BJ (cell line): ENCODE measurements at places on chromosomes 13 and 19. TPM values are rescaled to one million over a fixed set of nuclear protein-coding genes. Genes with fewer than 3 reads are reported as not detected.
A peak's percentile ranks its signal among the peaks of the same experiment; 100 is the strongest.

DNA sequence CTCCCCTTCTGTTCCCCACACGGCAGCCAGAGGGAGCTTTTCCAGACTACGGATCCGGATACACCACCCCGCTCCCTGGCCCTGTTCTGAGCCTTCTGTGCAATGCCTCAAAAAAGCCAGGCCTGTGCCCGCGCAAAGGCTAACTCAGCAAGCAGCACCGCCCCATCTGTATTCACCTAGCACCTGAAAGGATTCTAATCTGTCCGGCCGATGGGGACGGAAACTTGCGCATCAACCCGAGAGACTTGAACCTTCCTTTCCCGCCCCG is 589 bp downstream of the ZBTB45 start:
- peak; percentile 8 for DNase-seq

DNA sequence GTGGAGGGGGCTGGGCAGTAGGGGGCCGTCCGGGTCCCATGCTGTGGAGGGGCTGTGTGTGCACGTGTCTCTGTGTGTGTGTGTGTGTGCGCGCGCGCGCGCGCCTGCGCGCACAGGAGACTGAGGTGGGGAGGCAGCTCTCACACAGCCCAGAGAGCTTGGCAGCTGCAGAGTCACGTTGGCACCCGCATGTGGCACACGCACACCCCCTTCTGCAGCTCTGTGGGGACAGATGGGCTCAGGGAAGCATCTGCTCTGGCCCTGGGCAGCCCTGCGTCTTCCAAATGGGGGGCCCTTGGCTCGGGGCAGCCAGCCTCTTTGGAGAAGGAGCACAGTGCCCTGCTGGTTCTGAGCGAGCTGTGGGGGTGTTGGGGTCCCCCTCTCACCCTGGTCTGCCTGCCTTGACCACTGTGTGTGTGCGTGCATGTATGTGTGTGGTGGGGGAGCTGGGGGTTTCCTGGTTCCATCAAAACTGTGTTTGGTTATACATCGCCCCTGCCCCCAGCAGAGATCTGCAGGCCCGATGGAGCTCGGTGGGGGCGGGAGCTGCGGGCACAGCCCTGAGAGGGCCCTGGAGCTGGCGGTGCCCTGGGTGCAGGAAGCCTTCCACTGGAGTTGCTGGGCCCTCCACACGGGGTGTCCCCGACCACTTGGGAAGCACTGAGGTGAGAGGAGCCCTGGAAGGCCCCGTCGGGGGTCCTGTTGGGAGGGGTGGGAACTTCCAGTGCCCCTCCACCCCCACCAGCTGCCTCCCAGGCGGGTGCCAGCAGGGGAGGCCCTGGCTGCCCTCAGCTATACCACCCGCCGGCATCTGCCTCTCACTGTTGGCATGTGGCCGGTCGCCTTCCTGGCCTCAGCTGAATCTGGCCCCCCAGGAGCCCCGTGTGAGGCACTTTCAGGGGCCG is 67.1 kb downstream of the KDM4B start:
- DNase-seq = no peak

DNA sequence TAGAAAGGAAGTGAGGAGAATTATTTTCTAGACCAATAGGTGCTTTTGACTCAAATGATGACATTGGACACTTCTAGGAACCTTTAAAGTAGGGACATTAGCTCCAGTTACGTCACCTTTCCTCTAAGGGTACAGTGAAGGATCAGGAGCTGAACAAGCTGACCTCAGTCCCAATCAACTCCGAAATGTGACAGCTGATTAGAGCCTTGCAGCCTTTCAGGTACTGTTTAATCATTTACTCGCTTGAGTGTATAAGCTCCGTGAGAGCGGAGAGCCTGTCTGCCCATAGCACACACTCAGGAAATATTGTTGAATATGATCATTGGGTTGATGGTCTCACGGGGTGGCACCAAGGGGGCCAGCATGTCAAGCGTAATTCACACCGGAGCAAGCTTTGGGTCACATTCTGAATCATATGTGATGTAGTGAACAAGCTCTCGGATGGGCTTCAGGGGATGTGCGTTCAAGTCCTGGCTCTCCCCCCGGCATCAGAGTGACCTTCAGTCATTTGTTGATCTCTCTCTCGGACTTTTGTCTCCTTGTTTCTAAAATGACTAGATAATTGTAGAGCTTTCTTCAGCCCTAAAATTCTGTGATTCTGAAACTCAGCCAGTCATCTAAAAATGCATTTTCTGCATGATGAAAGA is 141.9 kb downstream of the ZIC5 start:
- DNase-seq = no peak

DNA sequence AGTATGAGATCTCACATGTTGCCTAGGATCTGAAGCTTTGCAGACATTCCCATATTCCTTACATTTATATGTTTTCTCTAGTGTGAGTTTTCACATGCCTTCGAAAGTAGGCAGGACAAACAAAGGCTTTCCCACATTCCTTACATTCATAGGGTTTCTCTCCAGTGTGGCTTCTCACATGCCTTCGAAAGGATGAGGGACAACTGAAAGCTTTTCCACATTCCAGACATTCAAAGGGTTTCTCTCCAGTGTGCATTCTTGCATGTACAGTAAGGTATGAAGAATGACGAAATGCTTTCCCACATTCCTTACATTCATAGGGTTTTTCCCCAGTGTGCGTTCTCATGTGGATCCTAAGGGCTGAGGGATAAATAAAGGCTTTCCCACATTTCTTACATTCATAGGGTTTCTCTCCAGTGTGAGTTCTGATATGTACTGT is 14.2 kb downstream of the ZNF699 start:
- DNase-seq = no peak

DNA sequence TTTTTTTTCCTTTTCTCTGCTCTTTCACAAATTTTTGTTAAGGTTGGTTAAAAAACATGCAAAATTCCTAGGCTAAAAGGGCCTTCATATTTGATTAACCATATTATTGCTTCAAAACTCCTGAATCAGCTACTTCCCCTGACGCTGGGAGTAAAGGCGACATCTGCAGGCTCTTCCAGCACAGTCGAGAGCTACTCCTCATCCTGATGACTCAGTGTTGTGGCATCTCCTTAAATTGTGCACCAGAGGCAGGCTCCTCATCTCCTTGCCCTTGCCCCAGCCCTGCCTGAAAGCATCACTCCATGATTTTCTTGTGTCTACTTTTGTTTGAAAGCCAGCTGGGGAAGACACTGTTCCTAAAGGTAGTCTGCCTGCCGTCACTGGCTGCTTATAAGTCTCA is 24.5 kb upstream of the SOX1 start:
- no peak for DNase-seq

DNA sequence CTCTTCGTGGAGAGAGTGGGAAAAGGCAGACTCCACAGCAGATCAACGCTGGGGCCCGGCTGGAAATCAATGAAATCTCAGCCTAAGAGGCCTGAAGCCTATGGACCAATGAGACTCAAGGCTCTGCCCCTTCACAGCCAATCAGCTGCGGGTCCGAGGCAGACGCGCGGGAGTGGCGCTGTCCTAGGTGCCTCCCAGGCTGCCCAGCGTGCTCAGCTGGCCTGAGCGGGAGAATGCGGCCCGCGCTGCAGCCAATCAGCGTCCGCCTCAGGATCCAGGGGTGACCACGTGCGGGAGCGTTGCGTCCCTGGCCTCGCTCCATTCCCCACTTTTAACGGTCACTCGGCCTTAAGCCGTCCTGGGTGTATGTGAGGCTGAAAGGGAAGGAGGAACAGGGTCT is at the start of gene ZBTB32:
TSS of gene ZBTB32 (plus strand) at position 341 of the 400 bp plus-strand sequence. CDS start 10,069 bp downstream, outside the sequence.
- no peak for DNase-seq

- DNase-seq = no peak
Observed at GRCh38 chr13:103188713-103189326, 122.6 kb upstream of the SLC10A2 start.

- no peak for DNase-seq
Observed at GRCh38 chr13:89925107-89925506, 1422.4 kb upstream of the MIR17HG start.

KIR3DL1 gene
- not detected in 2 replicates for polyA plus RNA-seq

DNA sequence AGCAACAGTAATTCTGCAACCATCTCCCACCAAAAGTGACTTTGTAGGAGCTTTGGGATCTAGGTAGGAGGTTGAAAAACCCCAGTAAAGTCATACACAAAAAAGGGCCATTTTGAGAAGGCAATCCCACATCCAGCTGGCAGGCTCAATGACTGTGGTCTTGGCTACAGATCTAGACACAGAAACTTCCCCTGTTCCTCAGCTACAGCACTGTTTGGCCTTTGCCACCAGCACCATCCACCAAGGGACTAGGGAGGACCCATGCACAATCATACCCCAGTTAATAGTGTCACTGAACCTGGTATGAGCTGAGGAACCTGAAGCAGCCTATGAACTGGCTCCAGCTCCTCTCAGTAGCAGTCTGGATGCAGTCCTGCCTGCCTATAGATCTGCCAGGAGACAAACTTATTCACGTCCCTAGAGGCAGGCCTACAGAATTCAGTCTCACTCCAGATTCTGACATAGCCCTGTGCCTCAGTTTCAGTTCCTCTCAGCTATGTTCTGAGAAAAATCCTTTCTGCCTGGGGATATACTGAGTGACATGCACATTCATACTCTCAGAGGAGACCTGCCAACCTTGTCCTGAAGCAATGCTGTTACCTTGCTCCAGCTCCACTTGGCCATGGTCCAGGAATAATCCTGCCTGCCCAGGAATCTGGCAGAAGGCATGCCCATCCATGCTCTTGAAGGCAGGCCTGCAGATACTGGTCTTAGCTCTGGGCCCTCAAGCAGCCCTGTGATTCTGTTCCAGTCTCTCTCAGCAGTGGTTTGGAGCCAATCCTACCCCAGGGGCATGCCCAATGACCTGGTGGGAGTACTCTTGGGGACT is 2048.3 kb upstream of the PCDH20 start:
- no peak for DNase-seq

SEMA6B gene
- polyA plus RNA-seq = 0.11 and 0.22 TPM in 2 replicates

- no peak for DNase-seq
Observed at GRCh38 chr13:48954081-48954480, 21.6 kb upstream of the FNDC3A start.

MYH14 gene
- polyA plus RNA-seq = not detected in 2 replicates

DNA sequence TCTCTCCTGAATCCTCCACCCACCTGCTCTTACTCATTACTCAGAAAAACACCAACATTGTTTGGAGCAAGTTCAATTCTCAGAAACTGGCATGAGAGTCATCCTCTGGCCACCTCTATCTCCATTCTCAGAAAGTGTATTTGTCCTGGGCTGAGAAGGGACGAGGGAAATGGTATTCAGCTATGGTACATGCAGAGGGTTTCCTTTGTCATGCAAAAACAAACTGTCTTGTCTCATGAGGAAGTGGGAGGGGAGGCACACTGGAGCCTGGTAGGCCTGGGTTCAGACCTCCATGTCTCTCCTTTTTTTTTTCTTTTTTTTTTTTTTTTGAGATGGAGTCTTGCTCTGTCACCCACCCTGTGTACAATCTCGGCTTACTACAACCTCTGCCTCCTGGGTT is 31.9 kb upstream of the LILRA2 start:
- DNase-seq = no peak
